ENCODE measurements at places on chromosomes 16 and 17.

DNA sequence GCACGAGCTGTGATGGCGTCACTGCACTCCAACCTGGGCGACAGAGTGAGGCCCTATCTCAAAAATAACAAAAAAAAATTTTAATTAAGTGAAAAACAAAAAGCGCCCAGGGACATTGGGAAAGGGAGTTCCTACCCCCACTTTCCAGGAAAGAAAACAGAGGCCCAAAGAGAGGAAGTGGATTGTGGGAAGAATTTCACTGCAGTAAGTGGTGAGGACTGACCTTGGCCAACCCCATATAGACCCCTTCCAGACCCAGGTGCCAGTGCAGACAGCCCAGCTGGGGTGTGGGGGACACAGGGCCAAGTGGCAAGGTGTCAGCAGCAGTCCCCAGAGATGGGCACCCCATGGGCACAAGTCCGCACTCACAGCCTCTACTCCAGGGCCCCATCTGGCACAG lies 29.0 kb upstream of the KRT17 start:
- DNase-seq, result no peak

DNA sequence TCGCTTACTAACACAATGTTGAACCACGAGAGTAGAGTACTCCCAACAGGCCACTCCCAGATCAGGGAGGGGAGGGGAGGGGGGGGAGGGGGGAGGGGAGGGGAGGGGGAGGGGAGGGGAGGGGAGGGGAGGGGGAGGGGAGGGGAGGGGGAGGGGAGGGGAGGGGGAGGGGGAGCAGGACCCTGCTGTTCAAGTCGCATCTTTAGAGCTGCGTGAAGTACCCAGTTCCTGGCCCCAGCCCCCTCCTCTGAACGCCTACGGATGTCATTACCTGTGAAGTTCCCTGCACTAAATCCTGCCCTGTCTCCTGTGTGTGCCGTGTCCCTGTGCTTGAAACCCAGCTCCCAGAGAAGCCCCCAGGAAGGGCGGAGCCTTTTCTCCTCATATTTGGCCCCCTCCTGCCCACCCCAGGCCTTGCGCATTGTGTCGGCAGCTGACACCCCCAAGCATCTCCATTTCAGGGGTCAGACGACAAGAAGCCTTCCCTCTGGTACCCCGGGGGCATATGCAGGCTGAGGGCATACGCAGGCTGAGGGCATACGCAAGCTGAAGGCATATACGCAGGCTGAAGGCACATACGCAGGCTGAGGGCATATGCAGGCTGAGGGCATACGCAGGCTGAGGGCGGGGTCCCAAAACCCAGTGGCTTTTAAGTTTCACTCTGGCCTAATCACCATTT lies 330.2 kb downstream of the C16orf95 start:
- DNase-seq, result no peak

DNA sequence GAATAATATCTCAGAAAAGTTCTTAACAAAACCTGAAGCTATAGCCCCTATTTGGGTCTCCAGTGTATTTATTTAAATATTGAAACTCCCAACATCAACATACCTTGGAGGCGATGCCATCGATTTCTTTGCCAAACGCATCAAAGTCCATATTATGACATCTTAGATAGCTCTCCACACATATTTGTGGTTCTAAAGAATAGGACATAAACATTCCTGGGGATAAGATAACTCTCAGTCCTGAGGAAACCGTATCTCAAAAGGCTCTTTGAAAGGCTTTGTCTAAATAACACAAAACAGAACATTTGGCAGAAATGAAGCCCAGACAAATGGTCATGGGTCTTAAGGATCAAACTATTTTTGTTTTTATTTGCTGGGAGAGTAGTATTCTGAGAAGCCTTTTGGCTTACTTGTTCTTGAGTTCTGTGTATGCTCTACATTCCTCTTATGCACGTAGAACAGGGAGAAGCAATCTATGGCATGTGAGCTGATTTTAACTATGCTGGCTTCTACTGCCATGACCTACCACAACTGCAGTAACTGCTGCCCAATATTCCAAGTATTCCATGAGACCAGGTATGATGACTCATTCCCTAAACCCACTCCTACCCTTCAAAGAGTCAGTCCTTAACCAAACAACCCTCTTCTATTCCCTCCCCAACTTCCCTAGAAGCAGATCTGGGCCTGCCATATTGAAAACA lies 279.0 kb upstream of the ZFHX3 start:
- no peak for DNase-seq

GRCh38 chr16:70570967-70571570 lies 47.5 kb downstream of the SF3B3 start:
- DNase-seq, result no peak

DNA sequence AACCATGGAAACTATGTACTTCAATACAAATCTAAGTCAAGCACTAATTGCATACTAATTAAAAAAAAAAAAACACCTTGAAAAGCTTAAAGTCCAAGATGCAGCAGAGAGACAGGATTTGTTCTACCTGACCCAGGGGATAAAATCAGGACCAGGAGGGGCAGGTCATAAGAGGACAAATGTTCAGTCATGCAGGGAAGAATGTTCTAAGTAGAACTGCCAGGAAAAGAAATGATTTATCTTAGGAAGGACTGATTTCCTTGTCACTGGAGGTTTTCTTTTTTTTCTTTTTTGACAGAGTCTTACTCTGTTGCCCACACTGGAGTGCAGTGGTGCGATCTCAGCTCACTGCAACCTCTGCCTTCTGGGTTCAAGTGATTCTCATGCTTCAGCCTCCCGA lies 9.1 kb upstream of the GHDC start:
- no peak for DNase-seq

DNA sequence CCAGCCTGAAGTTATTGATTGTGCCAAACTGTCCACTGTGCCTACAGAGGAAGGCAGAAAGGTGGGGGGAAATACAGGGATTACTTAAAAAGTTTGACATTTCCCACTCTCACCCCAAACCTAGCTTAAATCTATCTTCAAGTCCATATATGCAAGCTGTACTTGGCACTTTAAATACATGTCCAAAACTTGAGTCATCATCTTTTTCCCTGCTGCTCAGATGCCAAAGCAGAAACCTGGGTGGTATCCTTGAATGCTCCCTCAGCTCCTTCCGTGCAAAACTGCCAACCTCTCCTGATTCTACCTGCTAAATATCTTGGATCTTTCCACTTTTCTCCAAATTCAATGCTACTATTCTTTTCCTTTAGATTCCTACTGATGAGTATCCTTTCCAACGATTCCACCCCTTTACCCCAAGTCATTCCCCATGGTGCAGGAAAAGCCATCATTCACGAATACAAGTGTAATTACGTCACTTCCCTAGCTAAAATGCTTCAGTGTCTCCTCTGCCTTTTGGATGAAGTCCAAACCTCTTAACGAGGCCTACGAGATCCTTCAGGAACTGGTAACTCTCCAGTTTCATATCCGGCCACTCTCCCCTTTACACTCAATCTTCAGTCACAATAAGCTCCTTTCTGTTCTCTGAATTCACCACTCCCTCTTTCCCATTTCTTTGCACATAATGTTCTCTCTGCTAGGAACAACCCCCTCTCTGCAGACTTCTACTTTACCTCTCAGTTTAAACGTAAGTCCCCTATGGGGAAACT lies 9.3 kb downstream of the BECN1 start:
- peak; percentile 93 for DNase-seq

GRCh38 chr16:11459722-11460121 lies 114.5 kb downstream of the RMI2 start:
- no peak for DNase-seq

DNA sequence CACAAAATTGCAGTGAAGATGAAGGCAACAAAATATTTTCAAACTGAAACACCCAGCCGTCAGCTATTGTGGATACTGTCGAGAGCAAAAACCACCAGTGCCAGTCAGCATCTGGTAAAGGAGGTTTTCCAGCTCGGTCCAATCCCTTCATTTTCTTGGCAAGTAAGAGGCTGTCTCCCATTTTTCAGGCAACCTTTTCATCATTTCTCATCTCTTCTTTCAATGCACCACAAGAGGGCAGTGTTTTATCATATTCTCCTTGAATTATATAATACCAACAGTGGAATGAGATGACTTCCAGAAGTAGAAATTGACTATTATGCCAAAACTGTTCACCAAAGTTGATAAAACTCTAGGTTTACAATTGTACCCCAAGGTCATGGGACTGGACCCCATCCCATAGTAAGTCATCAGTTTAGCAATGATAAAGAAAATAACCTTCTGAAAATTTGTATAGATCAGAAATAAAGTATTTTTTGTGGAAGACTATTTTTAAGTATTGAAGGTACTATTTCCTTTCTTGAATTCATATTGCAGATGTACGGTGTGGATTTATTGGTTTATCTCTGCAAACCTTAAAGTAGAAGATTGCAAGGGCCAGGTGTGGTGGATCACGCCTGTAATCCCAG lies 16.8 kb downstream of the NQO1 start:
- no peak for DNase-seq

DNA sequence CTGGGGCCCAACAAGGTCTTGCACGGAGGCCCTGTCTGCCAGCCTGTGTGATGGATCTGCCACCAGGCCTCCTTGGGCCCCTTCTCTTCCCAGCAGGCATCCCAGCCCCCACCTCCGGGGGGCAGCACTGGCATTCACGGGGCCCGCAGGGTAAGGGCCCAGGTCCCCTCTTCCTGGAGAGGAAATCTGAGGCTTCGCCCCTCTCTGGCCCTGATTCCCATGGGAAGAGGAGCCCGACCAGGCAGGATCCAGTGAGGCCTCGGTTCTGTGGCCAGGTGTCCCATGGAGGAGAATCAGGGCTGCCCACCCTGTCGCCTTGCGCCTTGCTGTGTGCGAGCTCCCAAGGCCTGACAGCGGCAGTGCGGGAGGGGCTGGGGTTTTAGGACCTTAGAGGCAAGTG lies 48.4 kb downstream of the PDPK1 start:
- no peak for DNase-seq

DNA sequence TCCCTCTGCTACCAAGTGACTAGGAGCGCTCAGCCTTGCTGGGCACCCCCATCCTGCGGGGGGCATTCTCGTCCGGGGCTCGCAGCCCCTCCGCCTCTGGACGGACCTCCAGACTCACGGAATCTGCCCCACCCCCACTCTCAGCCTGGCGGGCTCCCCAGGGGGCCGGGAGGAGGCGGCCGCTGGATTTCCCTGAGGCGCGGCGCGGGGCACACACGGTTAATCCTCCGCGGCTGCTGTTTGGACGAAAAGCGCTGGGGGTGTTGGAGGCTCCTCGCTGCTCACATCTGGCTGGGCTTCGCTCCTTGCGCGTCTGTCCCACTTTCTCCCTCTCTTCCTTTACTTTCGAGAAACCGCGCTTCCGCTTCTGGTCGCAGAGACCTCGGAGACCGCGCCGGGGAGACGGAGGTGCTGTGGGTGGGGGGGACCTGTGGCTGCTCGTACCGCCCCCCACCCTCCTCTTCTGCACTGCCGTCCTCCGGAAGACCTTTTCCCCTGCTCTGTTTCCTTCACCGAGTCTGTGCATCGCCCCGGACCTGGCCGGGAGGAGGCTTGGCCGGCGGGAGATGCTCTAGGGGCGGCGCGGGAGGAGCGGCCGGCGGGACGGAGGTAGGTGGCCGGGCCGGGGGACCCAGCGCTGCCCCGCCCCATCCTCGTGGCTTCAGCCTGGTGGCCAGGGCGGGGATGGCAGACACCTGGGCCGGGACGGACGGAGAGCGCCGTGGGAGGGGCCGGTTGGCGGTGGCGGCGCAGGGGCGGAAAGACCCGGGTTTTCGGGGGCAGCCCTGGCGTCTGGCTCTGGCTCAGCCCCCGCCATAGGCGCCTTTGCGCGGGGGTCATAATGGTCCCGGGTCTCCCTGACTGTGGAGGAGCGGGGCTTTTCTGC lies at the start of gene C1QTNF1:
TSS of gene C1QTNF1 (plus strand) at position 284 of the 886 bp plus-strand sequence. CDS start 19,800 bp downstream, outside the sequence.
- DNase-seq, result no peak

GRCh38 chr16:87434146-87434667 lies 42.1 kb downstream of the MAP1LC3B start:
- no peak for DNase-seq

DNA sequence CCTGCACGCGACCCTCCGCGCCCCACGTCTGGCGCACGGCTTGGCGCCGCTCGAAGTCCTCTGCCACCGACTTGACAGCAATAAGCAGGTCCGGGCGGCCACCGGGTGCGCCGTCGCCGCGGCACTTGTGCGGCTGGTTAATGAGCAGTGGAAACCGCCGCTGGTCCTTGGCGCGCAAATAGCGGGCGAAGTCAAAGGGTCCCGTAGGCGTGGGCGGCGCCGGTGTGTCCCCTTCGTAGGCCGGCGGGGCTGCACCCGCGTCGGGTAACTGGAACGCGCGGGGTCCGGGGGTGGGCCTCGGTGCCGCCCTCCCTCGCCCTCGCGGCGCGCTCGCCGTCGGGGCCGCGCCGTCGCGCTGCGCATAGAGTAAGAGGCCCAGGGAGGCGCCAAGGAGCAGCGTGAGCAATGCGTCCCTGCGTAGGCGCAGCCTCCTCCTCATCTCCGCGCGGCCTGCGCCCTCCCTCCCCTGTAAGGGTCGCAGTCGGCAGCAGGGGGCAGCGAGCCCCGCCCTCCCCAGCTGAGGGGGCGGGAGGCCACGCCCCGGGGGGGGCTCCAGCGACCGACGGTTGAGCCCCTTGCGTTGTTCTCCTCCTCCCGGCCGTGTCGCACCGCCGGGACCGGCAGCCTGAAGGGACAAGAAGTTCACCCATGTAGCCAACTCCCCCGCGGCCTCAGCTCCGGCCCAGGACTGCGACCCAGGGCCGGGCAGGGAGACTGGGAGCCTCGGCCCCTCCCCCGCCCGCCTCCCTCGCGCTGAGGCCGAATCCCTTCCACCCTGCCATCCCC lies 558 bp downstream of the B3GNT9 start:
- no peak for DNase-seq

DNA sequence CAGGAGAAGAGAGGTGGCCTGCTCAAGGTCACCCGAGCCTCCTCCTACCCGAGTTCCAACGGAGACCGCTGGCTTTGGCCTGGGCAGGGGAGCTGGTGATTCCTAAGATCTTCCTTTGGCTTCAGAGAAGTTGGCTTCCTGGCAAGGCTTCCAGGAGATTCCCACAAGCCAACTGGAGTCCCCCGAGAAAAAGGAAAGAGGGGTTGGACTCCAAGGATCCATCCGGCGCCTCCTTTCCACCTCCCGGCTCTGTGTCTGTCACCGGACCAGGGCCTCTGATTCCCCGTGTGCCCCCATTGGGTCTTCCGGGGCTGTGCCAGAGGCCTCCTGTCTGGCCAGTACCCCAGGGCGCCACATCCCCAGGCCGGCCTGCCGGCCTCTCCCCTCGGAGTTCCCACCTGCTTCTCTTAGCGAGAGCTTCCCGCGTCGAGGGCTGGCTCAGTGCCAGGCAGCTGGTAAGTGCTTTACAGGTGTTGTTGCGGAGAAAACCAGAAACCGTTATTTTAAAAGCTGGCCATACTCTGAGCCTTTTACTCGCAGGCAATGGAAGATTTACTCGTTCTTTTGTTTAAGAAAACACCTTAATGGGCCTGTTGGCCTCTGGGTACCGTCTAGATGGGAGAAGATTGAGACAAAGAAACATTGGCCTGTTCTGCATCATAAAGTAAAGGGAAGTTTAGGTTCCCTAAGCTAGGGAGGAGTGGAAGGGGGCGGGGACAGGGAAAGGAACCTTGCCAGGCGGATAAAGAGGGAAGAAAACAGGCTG lies 258.4 kb upstream of the SDK2 start:
- DNase-seq, result no peak

GRCh38 chr16:56632156-56632847 lies at the start of gene MT1M:
Gene MT1M (plus strand): TSS chr16:56632659. CDS start chr16:56632732, 73 bp downstream.
- no peak for DNase-seq

DNA sequence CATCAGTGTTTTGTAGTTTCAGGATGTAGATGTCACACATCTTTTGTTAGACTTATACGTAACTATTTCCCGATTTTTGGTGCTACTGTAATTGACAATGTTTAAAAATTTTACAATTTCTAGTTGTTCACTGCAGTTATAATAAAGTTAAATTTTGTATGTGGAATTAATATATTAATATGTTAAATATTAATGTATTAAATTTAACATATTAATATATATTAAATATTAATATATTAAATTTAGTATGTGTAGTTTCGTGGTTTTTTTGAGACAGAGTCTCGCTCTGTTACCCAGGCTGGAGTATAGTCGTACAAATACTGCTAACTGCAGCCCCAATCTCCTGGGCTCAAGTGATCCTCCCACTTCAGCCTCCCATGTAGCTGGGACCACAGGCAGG lies 5.7 kb upstream of the LGALS3BP start:
- no peak for DNase-seq
